ENCODE measurements at places on chromosomes 2 and 18. TPM values are rescaled to one million over a fixed set of nuclear protein-coding genes. Genes with fewer than 3 reads are reported as not detected.

The NCKAP1 gene
- 112 TPM for total RNA-seq

The CDC42EP3 gene
- 34.4 TPM for total RNA-seq

The ALLC gene
- not detected for total RNA-seq

The ERFE gene
- 11.2 TPM for total RNA-seq

The POTEJ gene
- not detected for total RNA-seq

The KYNU gene
- not detected for total RNA-seq

The ARHGEF4 gene
- total RNA-seq = 8.3 TPM

The DYNAP gene
- total RNA-seq = not detected

The ANKRD30B gene
- not detected for total RNA-seq

The TGFBRAP1 gene
- total RNA-seq = 11.8 TPM

The POMC gene
- 6.1 TPM for total RNA-seq

The CACNB4 gene
- total RNA-seq = 0.93 TPM

The UGT1A5 gene
- total RNA-seq = not detected

The EML6 gene
- total RNA-seq = 0.09 TPM

The MLPH gene
- 11.7 TPM for total RNA-seq

The TBR1 gene
- not detected for total RNA-seq

The GYPC gene
- total RNA-seq = 267 TPM

The TWIST2 gene
- 114 TPM for total RNA-seq

The TRIM43 gene
- not detected for total RNA-seq

The DCTN1 gene
- total RNA-seq = 172 TPM

The SRD5A2 gene
- total RNA-seq = not detected

The WIPF1 gene
- 6.1 TPM for total RNA-seq

The SH3BP4 gene
- 32.6 TPM for total RNA-seq

The ZDBF2 gene
- 5.1 TPM for total RNA-seq

The EFR3B gene
- 0.47 TPM for total RNA-seq

The MC5R gene
- not detected for total RNA-seq

The NIF3L1 gene
- 19.3 TPM for total RNA-seq

The SERPINB3 gene
- not detected for total RNA-seq

The PRSS56 gene
- not detected for total RNA-seq

The PIEZO2 gene
- total RNA-seq = 7.0 TPM

The PARD3B gene
- total RNA-seq = 6.8 TPM

The PLEKHM3 gene
- total RNA-seq = 4.9 TPM

The MEP1B gene
- not detected for total RNA-seq

The SCN7A gene
- 4.3 TPM for total RNA-seq

The NT5DC4 gene
- total RNA-seq = not detected

The WDR43 gene
- 26.0 TPM for total RNA-seq

The PTPRN gene
- 4.6 TPM for total RNA-seq

The FOXI3 gene
- not detected for total RNA-seq

The LHCGR gene
- total RNA-seq = not detected

The MRPL33 gene
- total RNA-seq = 88.4 TPM

The POTEI gene
- not detected for total RNA-seq

The RFTN2 gene
- 23.0 TPM for total RNA-seq
